ENCODE measurements at places on chromosomes 13 and 19.

GRCh38 chr19:52369559-52370340 lies at the start of gene ZNF880:
Gene ZNF880, plus strand, starts transcription at chr19:52369923. Its CDS starts 43 bp downstream, at chr19:52369966.
- DNase-seq: no peak

- DNase-seq: no peak
Observed at GRCh38 chr19:19285686-19286085, 12.6 kb upstream of the TM6SF2 start.

- no peak for DNase-seq
Observed at GRCh38 chr13:40345654-40346372, 320.6 kb downstream of the FOXO1 start.

GRCh38 chr19:18424122-18424889 lies 5.1 kb downstream of the SSBP4 start:
- no peak for DNase-seq

- DNase-seq: no peak
Observed at GRCh38 chr13:95677564-95678266, 776 bp downstream of the DNAJC3 start.

- no peak for DNase-seq
Observed at GRCh38 chr19:16325161-16325527, 518 bp downstream of the KLF2 start.

DNA sequence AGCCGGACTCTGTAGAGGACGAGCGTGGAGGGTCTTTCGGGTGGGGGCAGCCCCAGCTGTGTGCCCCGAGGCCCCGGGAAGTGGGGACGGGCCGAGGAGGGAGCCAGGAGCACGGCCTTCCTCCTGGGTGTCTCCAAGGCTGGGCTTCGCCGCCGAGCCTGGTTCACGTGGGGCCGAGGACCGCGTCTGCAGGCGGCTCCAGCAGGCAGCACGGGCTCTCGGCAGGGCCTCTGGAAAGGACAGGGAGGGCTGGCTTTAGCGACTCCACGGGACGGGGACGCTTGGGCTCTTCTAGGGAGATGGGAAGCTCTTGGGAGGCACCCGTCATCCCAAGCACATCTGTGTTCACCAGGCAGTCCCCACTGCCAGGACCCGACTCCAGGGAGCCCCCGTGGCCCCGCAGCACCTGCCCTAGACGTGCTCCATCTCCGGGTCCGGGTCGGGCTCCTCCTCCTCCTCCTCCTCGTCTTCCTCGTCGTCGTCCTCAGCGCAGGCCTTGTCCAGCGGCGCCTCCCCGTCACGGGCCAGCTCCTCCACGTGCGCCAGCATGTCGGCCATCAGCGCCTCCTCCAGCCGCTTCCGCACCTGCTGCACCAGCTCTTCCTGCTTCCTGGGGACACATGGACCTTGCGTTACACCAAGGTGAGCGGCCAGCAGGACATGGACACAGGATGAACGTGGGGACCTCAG lies 9.9 kb upstream of the MEX3D start:
- no peak for DNase-seq

- no peak for DNase-seq
Observed at GRCh38 chr13:67227131-67227983, 2.8 kb downstream of the PCDH9 start.

- no peak for DNase-seq
Observed at GRCh38 chr19:55503157-55503501, 14.9 kb downstream of the SSC5D start.
